ENCODE measurements at places on chromosomes 2 and 18.

DNA sequence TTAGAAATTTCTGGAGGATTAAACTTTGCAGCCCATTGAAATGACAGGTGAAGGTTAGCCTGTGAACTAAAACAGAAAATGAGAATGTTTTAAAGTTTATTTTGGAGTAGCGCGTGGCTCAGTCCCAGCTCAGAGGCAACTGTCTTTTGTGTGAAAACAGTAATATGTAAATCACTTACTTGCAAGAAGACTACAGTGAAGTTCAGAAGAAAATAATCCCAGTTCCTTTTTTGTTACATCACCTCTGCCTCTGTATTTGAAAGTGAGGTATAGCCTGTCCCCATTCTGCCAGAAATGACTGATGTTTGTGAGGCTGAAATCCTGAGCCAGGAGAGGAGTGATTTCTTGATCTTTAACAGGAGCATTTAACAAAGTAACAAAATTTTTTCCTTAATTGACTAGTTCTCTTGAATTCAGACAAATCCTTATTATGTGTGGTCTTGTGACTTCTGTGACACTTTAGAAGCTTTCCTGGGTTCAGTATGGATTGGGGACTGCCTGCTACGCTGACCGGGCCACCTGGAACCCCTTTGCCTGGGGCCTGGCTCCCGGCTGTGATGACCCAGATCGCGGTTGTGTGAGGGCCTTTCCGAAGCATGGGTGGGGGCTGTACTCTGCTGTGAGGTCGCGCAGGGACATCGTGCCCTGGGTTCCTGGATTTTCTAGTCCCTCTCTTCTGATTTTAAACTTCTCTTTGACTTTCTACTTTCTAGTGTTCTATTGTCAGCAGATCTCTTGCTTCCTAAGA, 24.3 kb downstream of the TRAPPC12 start:
- DNase-seq = no peak

- no peak for DNase-seq
These were observed 7.1 kb downstream of the SH3BP4 start for GRCh38 chr2:234958746-234959395.

- no peak for DNase-seq
These were observed 8.3 kb downstream of the MAT2A start for GRCh38 chr2:85547089-85547858.

- no peak for DNase-seq
These were observed 350.2 kb downstream of the FBXO15 start for GRCh38 chr18:73797419-73797818.

GRCh38 chr2:64640153-64641044, 13.3 kb downstream of the SERTAD2 start:
- DNase-seq = no peak

GRCh38 chr18:26383454-26384270, 157.4 kb downstream of the TAF4B start:
- peak; percentile 29 for DNase-seq

DNA sequence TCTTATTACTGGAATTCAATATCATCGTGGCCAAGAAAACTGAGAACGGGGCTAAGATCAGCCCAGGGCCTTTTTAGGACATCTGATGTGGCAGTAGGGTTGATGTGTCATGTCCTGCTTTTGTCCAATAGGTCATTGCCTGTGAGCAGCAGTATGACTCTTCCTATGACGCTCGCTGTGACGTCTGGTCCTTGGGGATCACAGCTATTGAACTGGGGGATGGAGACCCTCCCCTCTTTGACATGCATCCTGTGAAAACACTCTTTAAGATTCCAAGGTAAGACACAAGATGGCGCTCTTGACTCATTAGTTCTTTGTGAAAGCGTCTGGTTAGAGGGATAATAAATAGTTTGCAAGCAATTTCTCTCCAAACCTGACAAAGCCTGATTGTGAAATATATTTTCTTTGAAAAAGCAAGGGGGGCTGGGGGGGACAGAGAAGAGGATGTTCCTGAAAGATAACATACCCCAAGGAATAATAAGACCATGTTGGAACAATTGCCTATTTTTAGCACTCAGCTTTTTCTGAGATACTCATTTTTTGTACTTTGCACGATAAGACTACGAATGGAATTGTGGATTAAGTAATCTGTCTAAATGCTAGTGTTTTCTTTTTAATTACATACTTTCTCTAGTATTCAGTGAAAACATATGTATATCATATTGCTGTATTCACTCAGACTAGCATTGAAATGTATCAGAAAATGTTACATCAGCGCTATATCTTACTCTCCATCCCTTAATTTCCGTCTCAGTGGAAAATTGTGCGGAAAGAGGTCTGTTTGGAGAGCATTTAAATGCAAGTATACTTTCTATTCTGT, 58.1 kb downstream of the MYO3B start:
- peak; percentile 28 for DNase-seq

DNA sequence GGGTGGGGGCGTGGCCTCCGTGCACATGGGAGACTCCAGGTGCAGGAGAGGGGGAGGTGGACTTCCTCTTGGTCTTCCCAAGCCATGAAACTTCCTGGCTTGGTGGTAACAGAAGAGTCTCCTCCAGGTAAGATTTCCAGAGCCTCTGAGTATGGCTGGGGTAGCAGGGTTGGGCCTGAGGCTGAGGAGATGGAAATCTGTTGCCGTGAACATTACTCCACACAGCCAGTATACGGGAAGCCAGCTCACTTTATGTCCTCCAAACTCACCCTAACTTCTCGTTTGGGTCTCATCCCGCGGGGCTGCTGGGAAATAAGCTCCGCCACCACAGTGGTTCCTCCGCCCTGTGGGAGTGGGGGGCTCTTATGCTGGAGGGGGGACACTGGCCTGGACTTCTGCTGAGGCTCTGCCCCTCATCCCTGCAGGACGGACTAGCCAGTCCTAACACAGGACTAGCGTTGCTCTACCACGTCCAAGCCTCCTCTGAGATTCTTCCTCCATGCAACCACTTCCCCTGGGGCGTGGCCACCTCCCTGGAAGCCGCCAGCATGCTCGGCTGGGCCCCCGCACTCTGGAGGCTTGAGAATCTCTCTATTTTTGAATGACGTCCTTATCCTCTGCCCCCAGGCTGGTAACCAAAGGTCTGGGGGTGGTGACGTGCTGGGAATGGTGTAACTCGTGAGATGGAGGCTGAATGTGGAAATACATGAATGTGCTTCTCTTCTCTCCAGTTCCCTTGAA, 777 bp upstream of the RAB17 start:
- DNase-seq = no peak

GRCh38 chr2:2191110-2191707, 139.9 kb downstream of the MYT1L start:
- DNase-seq = no peak

DNA sequence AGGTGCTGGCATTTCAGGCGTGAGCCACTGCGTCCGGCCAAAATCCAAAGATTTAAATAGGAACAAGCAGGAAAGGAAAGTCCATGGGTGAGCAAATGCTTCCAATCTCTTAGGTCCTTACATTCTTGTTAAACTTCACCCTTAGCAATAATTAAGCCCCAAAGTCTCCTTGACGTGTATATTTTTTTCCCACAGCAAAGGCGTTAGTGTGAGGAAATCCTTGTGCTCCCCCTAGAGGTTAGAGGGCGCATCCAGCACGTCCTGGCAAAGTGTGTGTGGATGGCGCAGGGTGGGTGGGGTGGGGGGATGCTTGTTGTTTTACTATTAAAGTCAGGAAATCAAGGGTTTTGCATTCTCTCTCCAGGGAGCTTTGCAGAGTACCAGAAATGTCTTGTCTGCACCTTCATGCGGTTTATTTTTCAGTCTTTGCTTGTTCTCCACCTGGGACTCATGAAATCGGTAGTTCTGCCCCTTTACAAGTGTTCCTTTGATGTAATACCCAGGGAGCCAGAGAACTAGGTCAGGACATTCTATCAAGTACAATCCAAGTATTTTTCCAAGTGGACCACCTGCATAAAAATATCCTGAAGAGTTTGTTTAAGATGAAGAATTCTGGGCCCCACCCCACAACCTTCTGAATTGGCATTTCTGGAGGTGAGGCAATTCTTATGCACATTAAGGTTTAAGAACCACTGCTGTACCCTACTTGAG, 22.2 kb upstream of the ITSN2 start:
- peak; percentile 53 for DNase-seq

- no peak for DNase-seq
These were observed 152.9 kb upstream of the NOSTRIN start for GRCh38 chr2:168649562-168649961.

DNA sequence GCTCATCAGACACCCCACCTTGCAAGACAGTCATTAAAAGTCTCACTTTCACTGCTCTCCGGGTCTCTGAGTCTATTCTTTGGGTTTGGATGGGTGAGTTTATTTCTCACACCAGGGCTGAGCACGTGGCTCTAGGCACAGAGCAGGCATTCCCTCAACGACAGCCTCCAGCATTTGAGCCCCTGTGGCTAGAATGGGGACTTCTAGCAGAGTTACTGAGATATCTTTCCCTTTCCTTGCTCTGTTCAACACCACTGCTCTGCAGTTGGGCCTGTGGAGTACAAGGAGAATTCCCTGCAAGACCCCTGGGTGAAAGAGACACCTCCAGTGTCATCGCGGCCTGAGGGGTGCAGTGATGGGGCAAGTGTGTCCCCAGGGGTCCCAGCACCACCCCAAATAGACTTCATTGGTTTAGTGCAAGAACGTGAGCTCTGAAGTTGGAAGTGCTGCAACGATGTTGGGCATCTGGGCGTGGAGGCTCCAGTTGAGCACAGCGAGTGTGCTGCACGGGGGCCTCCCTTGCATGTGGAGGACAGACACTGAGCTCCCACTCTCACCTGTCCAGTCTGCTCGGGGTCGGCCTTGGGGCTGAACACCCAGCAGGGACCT, 184.1 kb upstream of the HS6ST1 start:
- DNase-seq = no peak

DNA sequence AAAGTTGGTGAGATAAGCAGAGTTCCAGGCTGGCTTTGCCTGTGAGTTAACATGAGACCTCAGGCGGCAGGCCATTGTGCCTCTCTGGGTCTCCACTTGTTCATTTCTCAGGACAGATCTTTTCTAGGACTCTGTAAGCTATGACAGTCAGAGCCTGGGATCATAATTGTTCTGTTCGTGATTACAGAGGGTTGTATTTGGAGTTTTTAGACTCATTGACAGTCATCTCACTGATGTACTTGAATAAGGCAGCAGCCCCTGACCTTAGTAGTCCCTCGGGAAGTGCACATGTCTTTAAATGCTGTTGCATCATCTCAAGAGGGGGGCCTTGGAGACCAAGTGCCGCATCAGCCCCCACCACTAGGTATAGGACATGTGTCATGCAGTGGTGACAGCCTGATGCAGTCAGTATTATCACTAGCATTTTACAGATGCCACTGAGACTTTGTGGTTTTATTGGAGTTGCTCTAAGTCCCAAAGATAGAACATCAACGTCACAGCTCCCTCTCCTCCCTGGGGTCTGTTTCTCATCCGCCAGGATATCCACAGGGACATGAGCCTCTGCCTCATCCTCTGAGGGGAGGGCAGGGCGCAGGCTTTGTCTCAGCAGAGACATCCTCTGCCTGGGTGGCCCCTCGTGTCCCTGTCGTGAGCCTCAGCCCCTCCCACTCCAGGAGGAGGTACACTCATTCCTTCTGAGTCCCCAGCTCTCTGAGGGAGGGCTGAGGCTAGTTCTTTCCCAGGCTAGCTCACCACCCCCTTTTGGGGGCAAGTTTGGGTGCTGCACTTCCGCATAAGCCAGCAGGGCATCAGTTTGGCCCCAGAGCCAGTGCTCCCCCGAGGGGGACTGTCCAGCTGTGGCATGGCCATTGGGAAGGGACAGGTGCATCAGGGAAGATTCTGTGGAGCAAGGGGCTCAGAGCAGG, 14.1 kb downstream of the GLI2 start:
- DNase-seq = no peak

- no peak for DNase-seq
These were observed 18.5 kb downstream of the BIRC6 start for GRCh38 chr2:32375228-32375892.

- peak; percentile 2 for DNase-seq
These were observed 25.7 kb downstream of the SRBD1 start for GRCh38 chr2:45585267-45585861.

DNA sequence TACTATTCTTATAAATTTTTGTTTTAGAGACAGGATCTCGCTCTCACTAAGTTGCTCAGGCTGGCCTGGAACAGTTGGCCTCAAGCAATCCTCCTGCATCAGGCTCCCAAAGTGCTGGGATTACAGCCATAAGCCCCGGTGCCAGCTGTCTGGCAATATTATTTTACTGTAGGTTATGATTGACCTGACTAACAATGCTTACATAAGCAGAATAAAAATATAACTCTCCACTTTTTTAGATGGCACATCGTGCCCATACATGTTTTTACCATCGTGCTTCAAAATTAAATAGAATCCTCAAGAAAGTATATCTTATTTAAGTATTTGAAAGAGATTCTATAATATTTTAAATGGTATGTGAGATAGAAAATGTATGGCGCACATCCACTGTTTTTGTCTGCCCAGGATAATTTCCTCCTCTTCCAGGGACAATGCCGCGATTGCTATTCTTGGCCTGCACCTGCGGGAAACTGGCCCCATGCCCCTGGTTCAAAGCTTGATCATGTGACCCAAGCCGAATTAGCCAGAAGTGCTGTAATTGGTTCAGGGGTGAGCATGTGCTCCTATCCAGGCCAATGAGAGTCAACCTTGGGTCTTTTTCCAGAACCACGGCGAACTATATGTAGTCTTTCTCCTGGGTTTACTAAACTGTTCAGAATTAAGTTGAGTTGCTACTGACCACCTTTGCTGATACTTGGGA, 38.3 kb upstream of the GREB1L start:
- no peak for DNase-seq

DNA sequence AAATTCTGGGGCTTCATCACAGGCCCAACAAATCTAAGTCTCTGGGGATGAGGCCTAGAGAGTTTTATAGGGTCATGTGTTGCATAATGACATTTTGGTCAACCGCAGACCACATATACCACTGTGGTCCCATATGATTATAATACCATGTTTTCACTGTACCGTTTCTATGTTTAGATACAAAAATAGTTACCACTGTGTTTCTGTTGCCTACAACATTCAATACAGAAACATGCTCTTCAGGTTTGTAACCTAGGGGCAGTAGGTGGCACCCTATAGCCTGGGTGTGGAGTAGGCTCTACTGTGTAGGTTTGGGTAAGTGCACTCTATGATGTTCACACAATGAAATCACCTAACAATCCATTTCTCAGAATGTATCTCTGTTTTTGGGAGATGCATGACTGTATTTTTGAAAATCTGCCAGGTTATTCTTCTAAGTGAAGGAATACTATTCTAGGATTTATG, 485.2 kb downstream of the PTPRM start:
- no peak for DNase-seq

DNA sequence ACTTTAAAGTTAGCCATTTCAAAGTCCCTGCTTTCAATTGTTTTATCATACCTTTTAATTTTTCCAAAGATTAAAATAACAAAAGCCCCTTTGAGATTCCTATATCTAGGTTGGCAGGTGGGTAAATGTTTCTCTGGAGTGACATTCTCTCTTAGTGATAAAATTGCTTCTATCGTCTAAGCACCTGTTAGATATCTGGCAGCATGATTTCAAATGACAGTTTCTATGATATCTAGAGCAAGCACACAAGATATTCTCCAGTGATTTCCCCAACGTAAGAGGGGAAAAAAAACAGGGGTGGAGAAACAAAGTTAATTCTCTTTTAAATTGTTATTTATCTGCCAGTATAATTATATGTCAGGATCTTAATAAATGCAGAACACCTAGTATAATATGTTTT, 610.2 kb downstream of the DSC3 start:
- no peak for DNase-seq

GRCh38 chr18:24234330-24234729, 95.5 kb downstream of the CABYR start:
- DNase-seq = no peak
